ENCODE measurements at places on chromosomes 7 and 10.

DNA sequence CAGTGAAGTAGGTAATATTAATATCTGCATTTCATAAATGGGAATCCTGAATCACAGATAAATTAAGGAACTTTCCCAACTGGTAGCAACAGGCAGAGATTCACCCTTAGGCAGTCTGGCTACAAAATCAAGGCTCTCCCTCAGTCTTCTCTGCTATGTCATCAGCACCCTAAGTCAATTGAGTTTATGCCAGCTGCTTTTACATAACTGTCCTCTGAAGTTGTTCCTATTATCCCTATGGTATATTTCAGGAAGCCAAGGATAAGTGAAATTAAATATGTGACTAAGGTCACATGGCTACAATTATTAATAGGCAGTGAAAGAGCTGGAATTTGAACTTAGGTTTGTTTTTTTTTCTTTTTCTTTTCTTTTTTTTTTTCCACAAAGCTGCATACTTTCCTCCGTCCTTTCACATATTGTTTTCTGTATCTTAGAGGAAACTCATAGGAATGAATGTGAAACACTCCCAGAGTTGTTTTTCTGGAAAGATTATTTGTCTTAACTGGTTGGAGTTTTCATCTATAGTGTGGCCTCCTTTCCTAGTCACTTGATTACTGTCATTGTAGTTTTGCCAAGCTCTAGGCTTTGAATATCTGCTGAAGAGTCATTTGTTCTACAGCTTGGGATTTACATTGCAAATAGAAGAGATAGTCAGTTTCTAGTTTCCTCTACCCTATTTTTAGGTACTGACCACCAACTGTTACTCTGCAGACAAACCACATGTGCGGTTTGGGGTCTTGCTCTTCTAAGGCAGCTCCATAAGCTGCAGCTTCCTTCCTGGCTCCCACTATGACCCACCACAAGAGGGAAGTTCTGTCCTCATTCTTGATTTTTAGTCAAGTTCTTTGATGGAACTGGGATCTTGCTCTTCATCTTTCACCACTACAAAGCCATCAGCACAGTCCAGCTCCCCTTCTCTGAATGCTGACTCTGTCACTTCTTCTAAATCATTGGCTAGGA lies 338.0 kb upstream of the KIAA1217 start:
- DNase-seq: no peak

DNA sequence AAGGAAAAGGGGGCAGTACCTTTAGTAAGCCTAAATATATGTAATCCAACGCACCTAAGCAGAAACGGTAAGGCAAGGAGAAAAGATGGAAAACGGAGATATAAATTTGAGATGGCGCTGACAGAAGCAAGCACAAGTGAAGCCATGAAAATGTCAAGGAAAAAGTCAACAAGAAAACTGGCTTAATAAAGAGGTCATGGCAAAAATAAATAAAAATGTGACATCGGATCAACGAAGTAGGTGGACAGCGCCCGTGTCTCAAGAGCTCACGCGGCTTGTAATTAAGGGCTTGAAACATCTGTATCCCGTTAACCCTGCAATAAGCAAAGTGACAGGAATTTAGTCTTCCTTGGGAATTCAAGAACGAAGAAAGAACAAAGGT lies 611 bp downstream of the NDUFA5 start:
- DNase-seq: no peak

DNA sequence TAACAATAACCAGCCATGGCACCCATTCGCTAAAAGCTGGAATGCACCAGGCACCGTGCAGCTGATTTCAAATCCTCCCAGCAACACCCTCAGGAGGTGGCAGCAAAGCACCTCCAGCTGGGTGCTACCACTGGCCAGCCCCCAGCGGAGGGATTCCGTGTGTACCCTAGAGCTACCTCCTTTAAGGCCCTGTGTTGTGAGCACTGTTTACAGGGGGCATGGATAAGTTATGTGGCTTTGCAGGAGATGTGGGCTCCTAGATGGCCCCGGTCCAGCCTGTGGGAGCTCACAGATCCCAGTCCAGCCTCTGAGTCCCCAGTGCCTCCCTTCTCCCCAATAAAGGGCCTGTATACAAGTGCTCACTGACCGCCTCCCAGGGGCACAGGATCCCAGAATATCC lies 27.1 kb downstream of the TNRC18 start:
- DNase-seq: peak; percentile 34

- no peak for DNase-seq
Measured at GRCh38 chr10:34966451-34966850, 123.7 kb downstream of the CUL2 start.

GRCh38 chr7:35263396-35263795 lies 9.5 kb upstream of the TBX20 start:
- DNase-seq: no peak

DNA sequence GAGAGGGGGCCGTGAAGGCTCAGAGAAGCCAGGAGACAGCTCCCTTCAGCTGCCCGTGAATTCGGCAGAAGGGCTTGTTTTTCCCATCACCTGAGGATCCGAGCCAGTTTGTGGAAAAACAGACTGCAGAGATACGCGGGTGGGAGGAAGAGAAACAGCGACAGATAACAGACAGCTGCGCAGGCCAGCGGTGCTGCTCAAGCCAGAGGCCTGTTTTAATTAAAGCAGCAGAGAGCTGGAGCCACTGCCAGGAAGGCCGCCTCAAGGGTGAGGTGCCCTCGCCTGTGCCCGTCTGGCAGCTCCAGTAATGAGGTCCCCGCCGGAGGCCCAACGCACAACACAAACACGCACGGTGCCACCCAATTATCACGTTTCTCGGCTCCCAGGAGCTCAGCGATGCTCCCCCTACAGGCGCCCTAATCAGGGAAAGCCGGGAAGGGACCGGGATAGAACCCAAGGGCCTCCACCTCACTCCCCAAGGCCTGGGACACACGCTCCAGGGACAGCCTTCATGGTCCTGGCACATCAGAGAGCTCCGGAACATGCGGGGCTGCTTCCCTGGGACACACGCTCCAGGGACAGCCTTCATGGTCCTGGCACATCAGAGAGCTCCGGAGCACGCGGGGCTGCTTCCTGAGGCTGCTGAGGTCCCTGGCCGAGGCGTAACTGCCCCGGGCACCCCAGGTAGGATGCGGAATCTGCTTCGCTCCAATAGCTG lies 60.6 kb upstream of the DNAAF5 start:
- DNase-seq: no peak

- DNase-seq: no peak
Measured at GRCh38 chr7:37815671-37816371, 32.6 kb upstream of the NME8 start.

DNA sequence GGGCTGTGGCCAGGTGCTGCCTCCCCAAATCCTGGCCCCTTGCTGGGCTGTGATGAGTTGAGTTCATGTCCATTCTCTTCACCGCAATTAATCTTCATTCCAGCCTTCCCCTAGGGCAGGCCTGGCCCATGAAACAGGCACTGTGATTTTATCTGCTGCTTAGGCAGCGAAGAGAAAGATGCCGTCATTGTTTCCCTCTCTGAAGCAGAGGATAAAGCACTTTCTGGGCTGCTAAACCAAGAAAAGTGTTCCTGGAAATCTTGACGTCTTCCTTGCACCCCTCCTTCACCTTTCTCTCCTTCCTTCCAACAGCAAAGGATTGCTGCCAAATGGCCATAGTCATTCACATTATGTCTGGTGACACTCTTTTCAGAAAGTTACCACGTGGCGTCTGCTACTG lies 265.9 kb downstream of the ZEB1 start:
- DNase-seq: no peak

DNA sequence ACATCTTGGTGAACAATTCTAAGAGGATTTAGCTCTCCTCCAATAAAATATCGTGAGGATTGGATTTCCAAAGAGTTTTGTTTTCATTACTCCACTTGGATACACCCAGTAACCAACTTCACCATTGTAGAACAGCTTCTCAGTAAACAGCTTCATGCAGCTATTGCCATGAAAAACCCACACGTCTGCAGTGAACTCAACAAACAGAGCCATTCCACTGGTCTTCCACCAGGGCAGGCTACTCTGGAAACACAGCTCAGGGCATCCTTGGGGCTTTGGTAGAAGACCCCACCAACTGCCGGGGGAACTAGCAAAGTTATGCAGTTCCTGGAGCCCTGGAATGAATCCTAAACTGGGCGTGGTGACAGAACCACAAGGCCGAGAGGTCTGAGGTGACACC lies 77.4 kb downstream of the CALN1 start:
- no peak for DNase-seq

Data from stimulated activated CD8-positive, alpha-beta memory T cell treated with anti-CD3 and anti-CD28 coated beads, Interleukin-15, amount 100 ng/mL, for 1 hour (primary cell).